ENCODE measurements at places on chromosomes 12 and 14. TPM values are rescaled to one million over a fixed set of nuclear protein-coding genes. Genes with fewer than 3 reads are reported as not detected.

Gene PARPBP
- total RNA-seq = 1.2 TPM

Gene VASH1
- total RNA-seq = 0.88 TPM

Gene ADCY4
- total RNA-seq = 8.5 TPM

Gene RIC8B
- total RNA-seq = 6.1 TPM

Gene MORN3
- not detected for total RNA-seq
